ENCODE measurements at places on chromosomes 7 and 10.

GRCh38 chr7:30923009-30923773 lies 11.5 kb downstream of the AQP1 start:
- H3K36me3 ChIP-seq: no peaks in the 10 kb centered on the region
- H3K27ac ChIP-seq: no peak overlapping the region
- H3K27me3 ChIP-seq: no peaks in the 10 kb centered on the region
- H3K4me3 ChIP-seq: no peak overlapping the region

DNA sequence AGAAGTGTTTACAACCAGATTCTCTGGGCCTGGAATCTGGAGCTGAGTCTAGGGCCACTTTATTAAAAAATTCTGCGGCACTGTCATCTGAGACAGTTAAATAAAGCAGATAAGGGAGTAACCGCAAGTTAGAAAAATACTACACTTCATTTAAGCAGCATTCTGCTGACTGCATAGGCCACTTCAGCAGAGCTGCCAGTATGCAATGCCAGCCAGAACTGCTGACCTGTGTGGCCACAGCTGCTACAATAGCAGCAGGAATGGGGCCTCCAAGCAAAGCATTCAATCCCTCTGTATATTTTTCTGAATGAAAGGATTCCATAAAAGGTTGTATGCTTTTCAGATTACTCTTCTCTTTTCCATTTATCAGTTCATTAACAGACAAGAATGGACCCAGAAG lies 136.0 kb downstream of the COL28A1 start:
- no peak overlapping the region for H3K27ac ChIP-seq
- no peak for DNase-seq
- H3K36me3 ChIP-seq: no peaks in the 10 kb centered on the region
- H3K4me1 ChIP-seq: no peaks in the 10 kb centered on the region

- no peaks in the 10 kb centered on the region for H3K36me3 ChIP-seq
- H3K4me3 ChIP-seq: no peak overlapping the region
- H3K27ac ChIP-seq: no peak overlapping the region
- DNase-seq: no peak
- H3K4me1 ChIP-seq: peaks cover 8% of the 10 kb centered on the region
These were observed 145.0 kb downstream of the ELFN1 start for GRCh38 chr7:1815051-1815481.

GRCh38 chr10:57983281-57983791 lies 284.4 kb downstream of the IPMK start:
- no peaks in the 10 kb centered on the region for H3K36me3 ChIP-seq
- H3K4me1 ChIP-seq: no peaks in the 10 kb centered on the region
- no peak overlapping the region for H3K4me3 ChIP-seq

DNA sequence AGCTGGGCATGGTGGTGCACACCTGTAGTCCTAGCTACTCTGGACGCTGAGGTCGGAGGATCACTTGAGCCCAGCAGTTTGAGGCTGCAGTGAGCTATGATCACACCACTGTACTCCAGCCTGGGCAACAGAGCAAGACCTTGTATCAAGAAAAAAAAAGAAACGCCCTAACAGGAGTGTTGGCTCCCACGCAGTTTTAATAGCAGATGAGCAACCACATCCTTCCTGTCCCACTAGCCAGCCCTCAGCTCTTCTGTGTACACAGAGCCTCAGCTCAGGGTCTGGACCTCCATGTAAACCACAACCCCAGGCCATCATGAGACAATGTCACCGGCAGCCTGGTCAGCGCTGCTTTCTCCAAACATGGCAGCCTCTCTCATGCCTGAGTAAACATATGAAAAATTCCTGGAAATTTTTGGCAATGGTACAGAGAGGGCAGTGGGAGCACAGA lies 108.2 kb downstream of the PIP4K2A start:
- no peaks in the 10 kb centered on the region for H3K27me3 ChIP-seq
- H3K36me3 ChIP-seq: peaks cover 15% of the 10 kb centered on the region
- peak overlapping the region; percentile 47 for H3K27ac ChIP-seq
- H3K4me3 ChIP-seq: no peak overlapping the region
- peaks cover 96% of the 10 kb centered on the region for H3K4me1 ChIP-seq

DNA sequence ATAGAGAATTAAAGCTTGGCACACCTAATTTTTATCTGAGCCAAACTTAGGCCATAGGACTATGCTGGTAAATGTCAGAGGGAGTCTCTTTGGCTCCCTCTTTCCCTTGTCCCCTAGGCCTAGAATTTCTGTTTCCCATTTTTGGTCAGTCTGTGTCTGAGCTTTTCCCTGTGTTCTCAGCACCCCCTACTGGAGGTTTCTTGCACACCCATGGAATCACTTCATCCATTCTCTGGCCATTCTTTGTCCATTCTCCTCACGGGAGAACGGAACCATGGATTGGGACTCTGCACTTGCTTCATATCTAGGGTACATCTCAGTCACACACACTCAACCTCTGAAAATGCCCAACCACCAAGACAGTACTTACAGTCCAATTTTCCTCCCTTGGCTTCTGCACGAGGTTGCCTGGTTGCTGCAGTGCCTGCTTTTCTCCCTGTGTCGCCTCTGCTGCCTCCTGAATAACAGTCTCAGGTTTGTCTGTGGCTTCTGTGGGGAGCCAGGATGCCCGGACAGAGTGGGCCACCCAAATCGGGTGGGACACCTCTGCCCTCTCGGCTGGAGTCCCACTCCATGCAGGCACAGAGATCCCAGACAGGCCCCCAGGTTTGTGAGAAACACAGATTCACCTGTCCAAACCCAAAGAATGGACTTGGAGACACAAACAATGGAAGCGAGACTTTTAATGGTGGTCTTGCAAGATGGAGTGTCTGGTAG lies 35.1 kb upstream of the DNAH11 start:
- H3K4me3 ChIP-seq: no peak overlapping the region
- H3K27ac ChIP-seq: no peak overlapping the region
- H3K36me3 ChIP-seq: peaks cover 13% of the 10 kb centered on the region
- peak; percentile 17 for DNase-seq
- H3K27me3 ChIP-seq: no peaks in the 10 kb centered on the region
- H3K4me1 ChIP-seq: no peaks in the 10 kb centered on the region

GRCh38 chr10:108005627-108006026 lies 841.1 kb upstream of the SORCS1 start:
- no peaks in the 10 kb centered on the region for H3K36me3 ChIP-seq
- H3K27ac ChIP-seq: no peak overlapping the region
- no peaks in the 10 kb centered on the region for H3K4me1 ChIP-seq
- H3K4me3 ChIP-seq: no peak overlapping the region
